ENCODE measurements at places on chromosomes 1 and 21.
A peak's percentile ranks its signal among the peaks of the same experiment; 100 is the strongest.

- no peak for DNase-seq
Observed at GRCh38 chr21:37967036-37967435, 50.8 kb upstream of the KCNJ6 start.

- no peak for DNase-seq
Observed at GRCh38 chr1:103489935-103490334, 35.6 kb upstream of the RNPC3 start.

GRCh38 chr1:35708441-35708921 is 10.2 kb downstream of the C1orf216 start:
- DNase-seq, result peak; percentile 50

GRCh38 chr1:231107600-231108326 is 54.1 kb upstream of the TRIM67 start:
- DNase-seq, result no peak

DNA sequence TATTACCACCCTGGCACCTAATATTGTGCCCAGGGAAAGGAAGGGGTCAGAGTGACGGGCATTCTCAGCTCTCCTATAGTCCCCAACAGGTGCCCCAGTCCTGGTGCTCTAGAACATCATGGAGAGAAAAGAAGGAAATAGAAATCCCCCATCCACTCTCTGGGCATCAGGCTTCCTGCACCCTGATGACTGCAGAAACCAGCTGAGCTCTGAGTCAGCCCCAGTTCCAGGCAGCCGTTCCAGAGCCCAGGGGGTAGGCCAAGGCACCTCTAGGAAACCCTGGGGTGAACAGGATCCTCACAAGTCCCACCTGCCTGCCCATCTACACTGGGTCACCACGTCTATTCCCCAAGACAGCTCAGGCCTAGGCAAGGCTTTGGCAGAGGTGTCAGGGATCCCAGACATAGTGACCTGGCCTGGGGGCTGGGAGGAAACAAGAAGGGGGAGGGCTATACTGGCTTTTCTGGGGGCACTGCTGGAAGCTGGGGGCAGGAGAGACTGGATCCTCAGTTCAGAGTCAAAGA is 709 bp downstream of the NECTIN4 start:
- DNase-seq, result no peak

DNA sequence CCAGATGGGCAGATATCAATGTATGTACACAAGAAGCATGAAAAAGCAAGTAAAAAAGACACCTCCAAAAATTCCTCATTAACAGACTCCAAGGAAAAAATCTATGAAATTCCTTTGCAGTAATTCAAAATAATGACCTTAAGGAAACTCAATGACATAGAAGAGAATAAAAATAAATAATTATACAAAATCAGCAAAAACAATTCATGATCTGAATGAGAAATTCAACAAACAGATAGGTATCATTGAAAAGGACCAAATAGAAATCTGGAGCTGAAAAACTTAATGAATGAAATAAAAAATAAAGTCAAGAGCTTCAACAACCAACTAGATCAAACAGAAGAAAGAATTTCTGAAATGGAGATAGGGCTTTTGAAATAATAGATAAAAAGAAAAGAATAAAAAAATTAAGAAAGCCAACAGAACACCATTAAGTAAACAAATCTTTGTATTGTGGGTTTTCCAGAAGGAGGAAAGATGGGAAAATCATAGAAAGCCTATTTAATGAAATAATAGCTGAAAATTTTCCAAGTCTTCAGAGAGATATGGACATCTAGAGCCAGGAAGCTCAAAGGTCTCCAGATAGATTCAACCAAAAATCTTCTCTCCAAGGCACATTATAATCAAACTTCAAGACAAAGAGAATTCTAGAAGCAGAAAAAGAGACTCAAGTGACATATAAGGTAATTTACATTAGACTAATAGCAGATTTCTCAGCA is 52.0 kb upstream of the KCNK1 start:
- no peak for DNase-seq

DNA sequence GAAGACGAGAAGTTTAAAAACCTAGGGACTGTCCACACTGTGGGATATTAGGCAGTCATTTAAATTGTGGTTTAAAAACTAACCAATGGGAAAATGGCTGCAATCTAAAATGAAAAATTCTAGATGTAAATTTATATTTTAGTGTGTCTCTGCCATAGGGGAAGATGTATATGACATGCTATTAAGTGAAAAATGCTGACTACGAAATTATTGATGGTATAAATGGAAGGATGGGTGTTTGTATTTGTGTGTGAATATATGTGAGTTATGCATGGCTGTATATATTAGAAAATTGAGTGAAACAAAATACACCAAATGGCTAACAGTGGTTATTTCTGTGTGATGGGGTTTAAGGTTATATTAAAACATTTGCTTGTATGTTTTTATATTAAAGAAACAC is 260.7 kb downstream of the AJAP1 start:
- DNase-seq, result no peak

GRCh38 chr1:23126200-23126599 is 42.5 kb downstream of the LUZP1 start:
- no peak for DNase-seq

DNA sequence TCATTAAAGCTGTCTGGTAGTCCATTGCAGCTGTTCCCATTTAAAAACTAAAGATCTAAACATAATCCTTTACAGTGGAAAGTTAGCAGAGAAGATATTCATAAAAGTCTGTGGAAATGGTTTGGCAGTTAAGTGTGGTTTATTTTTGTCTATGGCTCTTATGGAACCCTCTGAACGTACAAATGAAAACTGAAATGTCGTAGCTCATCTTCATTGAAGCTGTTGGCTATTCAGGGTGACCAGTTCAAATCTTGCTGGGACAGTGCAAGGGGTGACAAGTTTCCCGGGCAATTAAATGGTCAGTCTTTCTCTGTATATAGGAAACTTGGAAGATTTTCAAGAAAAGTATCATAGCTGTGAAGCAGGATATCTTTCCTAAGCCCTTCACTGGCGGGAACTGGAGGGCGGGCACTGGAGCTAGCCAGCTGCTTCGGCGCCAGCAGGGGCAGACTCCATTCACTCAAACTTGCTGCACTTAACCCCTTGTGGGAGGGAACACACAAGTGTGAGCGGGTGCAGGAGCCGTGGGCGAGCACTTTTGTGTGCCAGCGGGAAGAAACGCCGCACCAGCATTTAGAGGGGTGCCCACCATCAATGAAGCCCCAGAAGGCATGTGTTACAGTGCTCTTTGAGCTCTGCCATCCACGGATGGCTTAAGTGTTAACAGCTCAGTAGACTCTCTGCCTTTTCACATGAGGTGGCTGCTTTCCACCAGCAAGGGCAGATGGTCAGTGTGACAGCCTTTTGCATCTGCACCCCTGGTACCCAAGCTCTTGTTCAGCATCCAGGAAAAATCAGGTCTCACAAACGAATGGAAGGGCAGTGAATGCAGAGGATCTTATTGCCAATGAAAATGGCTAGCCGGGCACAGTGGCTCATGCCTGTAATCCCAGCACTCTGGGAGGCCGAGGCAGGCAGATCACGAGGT is 232.1 kb upstream of the KAZN start:
- DNase-seq, result no peak

DNA sequence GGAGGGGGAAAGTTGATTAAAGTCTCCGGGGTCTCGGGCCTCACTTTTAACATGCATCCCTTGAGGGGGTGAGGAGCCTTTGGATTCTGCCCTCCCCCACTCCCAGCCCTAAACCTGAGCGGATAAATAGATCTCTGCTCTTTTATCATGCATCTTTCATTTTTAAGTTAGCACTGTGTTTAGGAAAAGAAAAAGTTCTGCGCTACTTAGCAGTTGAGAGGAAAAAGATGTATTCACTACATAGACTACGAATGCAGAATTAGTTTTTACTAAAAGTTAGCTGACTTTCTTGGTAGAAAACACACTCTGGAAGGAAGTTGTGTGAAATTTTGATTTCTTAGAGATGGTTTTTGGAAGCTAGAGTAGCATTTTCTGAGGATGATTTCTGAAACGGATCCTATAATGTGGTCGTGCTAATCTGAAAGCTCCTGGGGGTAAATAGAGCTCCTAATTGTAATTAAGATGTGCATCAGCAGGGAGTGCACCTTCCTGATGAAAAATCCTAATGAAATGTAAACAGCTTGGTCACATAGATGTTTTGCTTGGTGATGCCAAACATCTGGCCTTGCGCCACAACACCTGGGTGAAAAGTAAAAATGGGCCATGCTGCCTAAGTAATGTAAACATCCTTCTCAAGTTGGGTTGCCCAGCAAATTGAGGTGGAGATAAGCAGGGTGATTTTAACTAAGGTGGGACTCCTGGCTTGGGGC is 1.8 kb downstream of the ROR1 start:
- no peak for DNase-seq

- DNase-seq, result no peak
Observed at GRCh38 chr1:181392613-181393220, 90.6 kb upstream of the CACNA1E start.

- DNase-seq, result no peak
Observed at GRCh38 chr1:246795906-246796694, 71.9 kb downstream of the SCCPDH start.

DNA sequence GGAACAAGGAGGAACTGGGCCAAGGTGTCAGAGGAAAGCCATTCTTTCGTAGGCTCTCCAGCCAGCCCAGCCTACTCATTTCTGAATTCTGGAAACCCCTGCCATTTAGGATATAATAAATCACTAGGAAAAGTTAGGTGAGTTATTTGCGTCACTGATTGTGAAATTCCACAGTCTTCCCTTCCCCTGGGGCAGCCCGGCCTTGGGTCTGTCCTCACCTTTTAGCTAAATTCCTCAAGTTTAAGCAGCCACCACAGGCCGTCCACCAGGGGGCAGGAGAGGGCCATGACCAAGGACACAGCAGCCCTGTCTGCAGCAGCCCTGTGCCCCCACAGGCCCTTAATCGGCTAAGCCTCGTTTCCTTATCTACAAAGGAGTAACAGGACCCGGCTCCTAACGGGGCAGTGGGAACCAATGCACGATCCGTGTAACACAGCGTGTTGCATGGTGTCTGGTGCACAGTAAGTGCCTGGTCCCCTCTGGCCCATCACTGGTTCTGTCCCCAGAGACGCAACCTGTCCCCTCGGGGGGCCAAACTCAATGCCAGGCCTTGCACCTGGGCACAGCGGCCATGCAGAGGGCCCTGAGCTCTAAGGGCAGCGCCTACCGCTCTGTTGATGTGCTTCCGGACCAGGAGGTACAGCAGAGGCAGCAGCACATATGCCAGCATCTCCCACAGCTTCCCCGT is 18.1 kb downstream of the GPR157 start:
- peak; percentile 93 for DNase-seq

DNA sequence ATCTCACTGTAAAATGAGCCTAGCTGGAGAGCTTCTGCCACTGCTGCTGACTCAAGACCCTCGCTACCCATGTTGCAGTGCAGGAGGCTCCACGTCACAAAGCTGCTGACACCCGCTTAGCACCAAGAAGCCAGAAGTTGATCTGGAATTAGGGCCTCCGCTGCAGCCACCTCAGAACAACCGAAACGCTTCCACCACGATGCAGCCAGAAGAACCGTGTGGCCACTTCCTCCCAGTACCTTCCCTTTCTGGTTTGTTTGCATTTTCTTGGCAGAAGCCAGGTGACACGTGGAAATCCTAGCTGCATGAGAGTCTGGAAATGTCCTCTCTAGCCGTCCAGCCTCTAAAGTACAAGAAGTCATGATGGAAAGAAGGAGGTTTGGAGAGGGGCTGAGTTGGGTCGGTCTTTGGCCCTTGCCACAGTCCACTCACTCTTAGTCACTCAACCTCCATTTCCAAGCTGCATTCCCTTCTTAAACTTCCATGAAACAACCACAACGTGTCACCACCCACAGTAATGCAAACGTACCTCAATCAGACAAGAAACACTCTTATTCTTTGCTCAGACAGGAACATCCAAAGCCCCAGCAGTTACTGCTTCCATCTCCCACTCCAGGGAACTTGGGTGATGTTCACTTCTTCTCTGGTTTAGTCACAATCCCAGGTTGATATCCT is 10.0 kb upstream of the CDA start:
- DNase-seq, result no peak

GRCh38 chr1:216984536-216984935 is 261.3 kb upstream of the ESRRG start:
- no peak for DNase-seq

DNA sequence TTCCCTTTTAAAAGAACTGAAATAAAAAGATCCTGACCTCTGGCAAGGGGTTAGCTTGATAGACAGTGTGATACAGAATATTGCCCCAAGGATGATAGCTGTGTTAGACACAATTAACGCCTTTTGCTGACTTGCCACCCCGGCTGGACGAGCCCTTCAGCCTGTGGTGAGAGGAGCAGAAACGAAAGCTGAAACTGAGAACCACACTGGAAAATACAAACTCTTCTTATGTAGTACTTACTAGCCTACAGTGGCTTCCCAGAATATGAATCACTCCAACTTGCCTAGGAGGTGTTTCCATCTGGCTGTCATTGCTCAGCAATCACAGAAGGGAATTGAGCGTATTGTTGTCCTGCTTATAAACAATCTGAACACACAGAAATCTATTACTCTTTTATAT is 22.9 kb downstream of the SAMSN1 start:
- DNase-seq, result peak; percentile 65

DNA sequence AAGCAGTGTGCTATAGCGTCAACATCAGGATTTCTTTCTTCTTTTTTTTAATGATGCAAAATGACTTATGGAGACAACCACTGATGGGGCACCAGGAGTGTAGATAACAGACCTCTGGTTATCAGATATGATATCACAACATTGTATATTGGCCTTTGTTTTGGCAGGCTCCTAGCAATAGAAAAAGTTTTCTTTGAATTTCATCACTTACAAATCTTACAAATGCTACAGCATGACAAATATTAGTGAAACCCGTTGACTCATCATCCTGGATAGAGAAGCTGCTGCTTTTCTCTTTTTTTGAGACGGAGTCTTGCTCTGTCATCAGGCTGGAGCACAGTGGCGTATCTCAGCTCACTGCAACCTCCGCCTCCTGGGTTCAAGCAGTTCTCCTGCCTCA is 92.9 kb downstream of the LTN1 start:
- no peak for DNase-seq

DNA sequence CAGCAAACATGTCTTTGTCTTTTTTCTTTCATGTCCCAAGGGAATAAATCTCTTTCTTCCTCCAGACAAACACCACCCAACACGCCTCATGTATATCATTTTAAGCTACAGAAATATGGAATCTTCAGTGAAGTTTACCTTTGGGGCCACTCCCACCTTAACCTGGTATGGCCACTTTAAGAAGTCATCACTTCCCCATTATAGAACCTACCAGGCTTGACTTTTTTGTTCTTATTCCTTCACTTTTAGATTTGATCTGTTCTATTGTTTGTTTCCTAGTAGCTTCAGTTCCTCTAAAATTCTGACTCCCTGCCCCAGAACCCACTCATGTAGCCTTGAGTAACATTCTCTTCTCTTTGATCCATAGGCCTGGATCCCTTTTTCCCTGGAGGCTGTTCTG is 226.3 kb downstream of the HLX start:
- DNase-seq, result no peak

DNA sequence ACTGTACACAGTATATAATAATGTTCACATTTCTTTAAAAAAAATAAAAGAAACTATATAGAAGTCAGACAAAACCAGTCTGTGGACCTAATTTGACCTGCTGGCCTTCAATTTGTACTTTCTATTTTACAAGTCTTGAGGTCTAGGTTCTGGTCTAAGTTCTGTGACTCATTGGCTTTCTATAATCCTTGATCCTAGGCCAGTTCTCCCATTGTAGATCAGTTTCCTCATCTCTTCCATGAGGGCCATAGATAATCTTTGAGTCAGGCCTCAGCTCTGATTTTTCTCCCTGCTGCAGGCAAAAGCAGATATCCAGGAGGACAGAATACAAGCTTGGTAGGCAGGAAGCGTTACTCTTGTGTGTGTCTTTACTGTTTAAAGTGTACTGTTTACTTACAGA is 603.7 kb upstream of the CAMK1G start:
- no peak for DNase-seq

Data from activated CD4-positive, alpha-beta T cell treated with anti-CD3 and anti-CD28 coated beads for 48 hours (primary cell).